ENCODE measurements at places on chromosomes 4 and X.

- DNase-seq = no peak
Measured at GRCh38 chrX:9573282-9574106, 108.6 kb downstream of the TBL1X start.

DNA sequence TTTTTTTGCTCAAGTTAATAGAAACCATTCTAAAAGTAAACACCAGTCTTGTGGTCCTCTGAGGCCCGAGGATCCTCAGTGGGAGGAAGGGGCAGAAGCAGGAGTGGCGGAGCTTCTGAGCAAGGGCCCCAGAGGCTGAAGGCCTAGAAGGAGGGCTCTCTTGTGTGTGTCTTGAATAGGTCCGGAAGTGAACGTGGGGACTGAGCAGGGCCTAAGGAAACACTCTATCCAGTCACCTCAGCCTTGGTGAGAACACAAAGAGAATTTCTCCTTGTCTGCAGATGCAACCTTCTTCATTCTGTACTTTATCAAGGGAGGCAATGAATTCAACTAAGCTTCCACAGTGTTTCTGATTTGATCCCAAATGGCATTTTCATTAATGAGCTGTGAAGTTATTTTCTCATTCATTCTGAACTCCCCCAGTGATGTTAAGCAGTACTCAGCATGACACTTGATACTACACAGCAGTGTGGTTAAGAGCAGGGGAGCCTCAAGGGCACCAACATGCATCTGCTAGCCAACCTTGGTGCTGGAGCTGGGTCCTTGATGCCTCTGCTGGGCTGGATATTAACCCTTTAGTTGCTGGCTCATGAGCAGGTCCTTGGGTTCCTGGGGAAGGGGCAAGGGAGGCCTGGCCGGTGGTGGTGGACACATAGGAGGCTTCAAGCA, 64.7 kb downstream of the RBM47 start:
- no peak for DNase-seq

DNA sequence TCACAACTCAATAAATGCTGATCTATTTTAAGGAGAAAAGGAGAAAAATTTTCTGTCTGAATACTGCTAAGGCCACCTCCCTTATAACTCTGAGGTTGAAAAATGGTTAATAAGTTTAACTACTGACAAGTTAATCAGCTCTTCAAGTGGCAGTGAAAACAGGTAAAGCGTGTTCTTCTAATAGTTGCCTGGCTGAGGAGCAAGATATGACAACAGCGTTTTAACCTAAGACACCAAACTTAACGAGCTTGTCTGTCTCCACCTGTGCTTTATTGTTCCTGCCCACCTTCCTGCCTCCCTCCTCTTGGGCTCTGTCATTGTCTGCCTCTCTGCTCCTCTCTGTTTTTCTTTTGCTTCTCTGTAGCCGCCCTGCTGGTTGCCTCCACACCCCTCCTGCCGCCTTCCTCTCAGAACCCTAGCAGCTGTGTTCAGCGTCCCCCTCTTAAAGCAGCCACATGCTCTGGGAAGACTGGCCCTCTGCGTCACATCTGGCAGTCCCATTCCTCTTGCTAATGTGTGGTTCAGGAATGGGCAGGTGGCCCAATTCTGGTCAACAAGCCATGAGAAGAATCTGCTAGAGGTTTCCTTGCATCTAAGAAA, 4.3 kb upstream of the TSPAN5 start:
- peak; percentile 62 for DNase-seq

- DNase-seq = no peak
Measured at GRCh38 chrX:154735695-154736393, 15.0 kb downstream of the GAB3 start.

- DNase-seq = no peak
Measured at GRCh38 chrX:96752781-96753180, 68.1 kb downstream of the DIAPH2 start.

- no peak for DNase-seq
Measured at GRCh38 chr4:159413306-159413943, 310.5 kb downstream of the RAPGEF2 start.

DNA sequence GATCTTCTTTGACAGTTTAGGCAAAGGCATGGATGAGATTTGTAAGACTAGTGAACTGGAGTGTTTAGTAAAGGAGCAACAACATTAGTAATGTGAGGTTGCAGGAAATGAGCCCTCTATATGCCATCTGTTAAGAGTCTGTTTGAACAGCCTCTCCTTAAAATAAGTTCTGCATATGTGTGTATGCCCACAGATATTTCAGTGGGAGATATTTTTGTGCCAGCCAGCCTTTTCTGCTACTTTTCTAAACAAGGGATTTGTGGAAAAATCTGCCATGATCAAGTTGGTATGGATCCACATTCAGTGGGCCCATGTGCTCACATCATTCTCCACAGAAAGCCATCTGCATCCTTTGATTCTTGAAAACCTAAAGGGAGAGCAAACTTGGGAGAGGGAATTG, 237.7 kb downstream of the OPHN1 start:
- DNase-seq = no peak

DNA sequence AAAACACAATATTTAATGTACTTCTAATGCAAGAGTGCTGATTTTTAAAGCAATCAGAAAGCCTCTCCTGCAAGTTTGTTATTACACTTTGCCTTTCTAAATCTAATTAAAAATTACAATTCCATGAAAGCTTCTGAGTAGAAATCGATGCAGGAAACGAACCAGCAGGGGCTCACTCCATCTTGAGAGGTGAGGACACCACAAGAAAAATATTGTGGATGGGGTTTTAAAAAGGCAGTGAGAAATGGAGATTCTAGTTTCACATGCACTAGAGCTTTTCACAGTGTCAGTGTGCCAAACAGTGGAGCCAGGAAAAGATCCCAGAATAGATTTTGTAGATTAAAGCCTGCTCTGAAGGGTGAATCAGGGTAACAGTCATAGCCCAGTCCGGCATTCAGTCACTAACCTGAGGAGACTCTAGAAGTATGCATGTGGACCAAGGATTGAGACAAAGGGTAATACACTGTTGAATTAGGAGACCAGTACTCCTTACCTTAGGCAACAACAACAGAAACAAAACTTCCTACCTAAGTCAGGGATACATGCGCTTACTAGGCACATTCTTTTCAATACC, 362.3 kb downstream of the NAF1 start:
- DNase-seq = no peak

Data from activated T-cell treated with anti-CD3 and anti-CD28 coated beads, Interleukin-2, amount 50 U/mL, for 1 hour (primary cell).